ENCODE measurements at places on chromosomes 5 and 9. TPM values are rescaled to one million over a fixed set of nuclear protein-coding genes. Genes with fewer than 3 reads are reported as not detected.
A peak's percentile ranks its signal among the peaks of the same experiment; 100 is the strongest.

GRCh38 chr9:127218818-127219217, 45.8 kb upstream of the GARNL3 start:
- no peak overlapping the region for H3K27ac ChIP-seq
- no peak for DNase-seq
- H3K4me3 ChIP-seq, result no peak overlapping the region
- peaks cover 19% of the 10 kb centered on the region for H3K4me1 ChIP-seq
- no peaks in the 10 kb centered on the region for H3K36me3 ChIP-seq
- peaks cover 3% of the 10 kb centered on the region for H3K27me3 ChIP-seq

The TAS2R1 gene
- total RNA-seq, result not detected

DNA sequence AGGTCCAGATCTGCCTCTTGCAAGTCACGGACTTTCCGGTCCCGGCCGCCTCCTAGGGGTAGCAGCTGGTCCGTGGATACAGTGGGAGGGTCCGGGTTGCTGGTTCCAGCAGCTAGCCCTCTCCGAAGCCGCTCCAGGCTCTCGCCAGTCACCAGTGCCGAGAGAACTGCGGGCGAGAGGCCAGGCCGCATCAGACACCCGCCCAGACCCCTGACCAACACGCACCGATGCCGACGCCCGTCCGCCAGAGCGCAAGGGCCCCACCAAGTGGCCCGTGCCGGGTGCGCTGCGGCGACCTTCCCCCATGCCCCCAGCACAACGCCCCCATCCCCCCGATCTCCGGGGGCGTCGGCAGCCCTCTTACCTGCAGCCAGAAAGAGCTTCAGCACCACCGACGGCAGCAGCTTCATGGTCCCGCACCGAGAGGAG, 470 bp downstream of the HBEGF start:
- H3K27me3 ChIP-seq, result peaks cover 5% of the 10 kb centered on the region
- H3K4me3 ChIP-seq, result peak overlapping the region; percentile 75
- H3K27ac ChIP-seq, result no peak overlapping the region
- H3K4me1 ChIP-seq, result peaks cover 44% of the 10 kb centered on the region
- peak; percentile 23 for DNase-seq

DNA sequence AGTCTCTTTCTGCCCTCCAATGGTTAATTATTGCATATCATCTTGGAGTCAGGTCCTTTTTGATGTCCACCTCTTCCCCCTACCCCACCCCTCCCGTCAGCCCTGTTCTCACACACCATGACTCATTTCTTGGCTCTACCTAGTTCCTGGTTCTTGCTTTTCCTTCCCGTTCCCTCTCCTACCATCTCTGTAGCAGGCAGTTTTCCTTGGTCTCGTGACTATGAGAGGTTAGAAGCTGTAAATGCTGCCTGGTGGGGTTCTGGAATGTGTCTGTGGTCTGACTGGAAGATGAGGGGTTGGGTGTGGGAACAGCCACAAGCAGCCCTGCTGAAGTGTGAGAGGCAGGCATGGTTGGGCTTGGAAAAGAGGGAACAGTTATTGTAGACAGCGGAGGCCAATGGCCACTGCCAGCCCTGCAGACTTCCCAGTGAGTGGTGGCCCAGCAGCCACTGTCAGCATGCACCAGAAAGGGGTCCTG, 18.2 kb downstream of the SLC22A5 start:
- no peak overlapping the region for H3K27ac ChIP-seq
- no peak for DNase-seq
- peaks cover 44% of the 10 kb centered on the region for H3K4me1 ChIP-seq
- peaks cover 2% of the 10 kb centered on the region for H3K36me3 ChIP-seq

GRCh38 chr5:146641941-146642340, 126.0 kb upstream of the GPR151 start:
- no peaks in the 10 kb centered on the region for H3K4me1 ChIP-seq
- no peaks in the 10 kb centered on the region for H3K36me3 ChIP-seq
- H3K4me3 ChIP-seq, result no peak overlapping the region
- DNase-seq, result no peak

GRCh38 chr5:73213566-73213998, 40.6 kb downstream of the TMEM174 start:
- peaks cover 88% of the 10 kb centered on the region for H3K27me3 ChIP-seq

DNA sequence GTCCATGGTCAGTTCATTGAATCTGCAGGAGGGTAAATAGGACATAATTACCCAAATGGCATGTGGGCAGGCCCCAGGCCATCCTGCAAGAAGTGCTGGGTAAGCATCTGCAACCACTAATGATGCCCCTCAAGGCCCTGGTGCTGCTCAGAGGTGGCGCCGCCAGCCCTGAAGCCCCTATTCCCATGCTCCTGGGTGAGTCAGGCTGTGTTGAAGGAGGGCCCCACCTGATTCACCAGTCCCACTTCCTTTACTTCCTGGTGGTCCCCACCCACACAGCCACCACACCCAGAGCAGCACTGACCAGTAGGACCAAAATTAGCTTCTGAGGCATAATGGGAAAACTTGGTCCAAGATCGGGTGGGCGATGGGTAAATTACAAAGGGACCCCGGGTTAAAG, 120.4 kb upstream of the SPRY4 start:
- DNase-seq, result no peak
- no peaks in the 10 kb centered on the region for H3K36me3 ChIP-seq
- peaks cover 2% of the 10 kb centered on the region for H3K27me3 ChIP-seq
- no peak overlapping the region for H3K27ac ChIP-seq
- H3K4me3 ChIP-seq, result no peak overlapping the region
- peaks cover 16% of the 10 kb centered on the region for H3K4me1 ChIP-seq

DNA sequence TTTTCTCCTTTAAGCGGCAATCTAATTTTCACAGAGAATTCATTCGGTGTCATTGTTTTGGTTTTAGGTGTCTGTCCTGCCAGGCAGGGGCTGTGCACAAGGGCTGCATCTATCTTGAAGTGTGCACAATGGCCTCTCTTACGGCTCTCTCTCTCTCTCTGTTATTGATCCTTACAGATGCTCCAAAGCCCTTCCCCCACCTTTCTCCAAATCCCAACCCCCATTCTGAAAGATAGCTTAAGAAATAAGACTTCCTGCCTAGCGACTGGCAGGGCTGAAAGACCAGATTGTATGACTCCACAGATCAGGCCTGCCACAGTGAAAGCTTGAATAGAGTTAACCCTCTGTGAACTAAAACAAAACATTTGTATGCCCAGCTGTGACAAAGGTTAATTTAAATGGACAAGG, 86.5 kb upstream of the NR5A1 start:
- peaks cover 20% of the 10 kb centered on the region for H3K27me3 ChIP-seq
- H3K36me3 ChIP-seq, result no peaks in the 10 kb centered on the region
- H3K4me3 ChIP-seq, result no peak overlapping the region
- DNase-seq, result no peak
- no peak overlapping the region for H3K27ac ChIP-seq
- H3K4me1 ChIP-seq, result no peaks in the 10 kb centered on the region

- no peaks in the 10 kb centered on the region for H3K27me3 ChIP-seq
- no peak overlapping the region for H3K27ac ChIP-seq
- no peak for DNase-seq
- H3K4me3 ChIP-seq, result no peak overlapping the region
Observed at GRCh38 chr5:126674145-126674544, 73.4 kb downstream of the PHAX start.

DNA sequence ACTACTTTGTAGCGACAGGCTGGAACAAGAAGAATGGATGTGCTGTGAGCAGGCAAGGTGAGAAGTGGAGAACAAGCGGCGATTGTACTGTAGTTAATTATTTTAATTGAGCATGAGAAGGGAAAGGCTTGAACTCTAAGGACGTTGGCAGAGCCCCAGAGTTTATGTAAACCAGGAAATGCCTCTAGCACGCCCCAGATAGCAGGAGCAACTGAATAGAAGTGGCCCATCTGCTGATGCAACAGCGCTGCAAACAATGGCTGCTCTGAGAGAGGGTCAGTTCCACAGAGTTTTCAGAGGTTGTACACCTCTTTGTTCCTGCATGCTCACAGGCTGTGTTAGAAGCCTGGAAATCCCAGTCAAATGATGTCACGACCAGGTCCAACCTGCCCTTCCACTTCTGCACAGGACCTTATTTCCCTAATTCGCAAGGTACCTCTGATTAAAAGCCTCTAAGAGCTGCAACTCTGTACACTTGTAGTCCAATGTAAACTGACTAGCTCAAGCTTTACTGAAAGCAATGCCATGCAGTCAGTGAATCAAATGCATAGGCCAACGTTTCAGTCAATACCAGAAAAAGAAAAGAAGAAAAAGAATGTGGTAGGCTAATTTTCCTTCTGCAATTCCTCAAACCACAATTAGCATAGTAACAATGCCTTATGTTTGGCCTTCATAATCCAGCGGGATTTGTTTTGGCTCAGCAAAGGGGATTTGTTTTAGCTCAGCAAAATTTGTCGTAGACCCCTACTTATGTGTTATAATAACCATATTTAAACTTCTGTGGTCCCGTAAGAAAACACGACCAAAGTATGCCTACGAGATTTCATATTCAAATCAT, 119.6 kb upstream of the RETREG1 start:
- H3K27me3 ChIP-seq, result peaks cover 21% of the 10 kb centered on the region
- no peak overlapping the region for H3K27ac ChIP-seq

- no peak overlapping the region for H3K27ac ChIP-seq
- no peaks in the 10 kb centered on the region for H3K36me3 ChIP-seq
- peaks cover 2% of the 10 kb centered on the region for H3K27me3 ChIP-seq
- no peak for DNase-seq
- H3K4me1 ChIP-seq, result peaks cover 4% of the 10 kb centered on the region
Observed at GRCh38 chr9:107219486-107220077, 63.5 kb upstream of the RAD23B start.

The DBN1 gene
- total RNA-seq, result 22.4 TPM

DNA sequence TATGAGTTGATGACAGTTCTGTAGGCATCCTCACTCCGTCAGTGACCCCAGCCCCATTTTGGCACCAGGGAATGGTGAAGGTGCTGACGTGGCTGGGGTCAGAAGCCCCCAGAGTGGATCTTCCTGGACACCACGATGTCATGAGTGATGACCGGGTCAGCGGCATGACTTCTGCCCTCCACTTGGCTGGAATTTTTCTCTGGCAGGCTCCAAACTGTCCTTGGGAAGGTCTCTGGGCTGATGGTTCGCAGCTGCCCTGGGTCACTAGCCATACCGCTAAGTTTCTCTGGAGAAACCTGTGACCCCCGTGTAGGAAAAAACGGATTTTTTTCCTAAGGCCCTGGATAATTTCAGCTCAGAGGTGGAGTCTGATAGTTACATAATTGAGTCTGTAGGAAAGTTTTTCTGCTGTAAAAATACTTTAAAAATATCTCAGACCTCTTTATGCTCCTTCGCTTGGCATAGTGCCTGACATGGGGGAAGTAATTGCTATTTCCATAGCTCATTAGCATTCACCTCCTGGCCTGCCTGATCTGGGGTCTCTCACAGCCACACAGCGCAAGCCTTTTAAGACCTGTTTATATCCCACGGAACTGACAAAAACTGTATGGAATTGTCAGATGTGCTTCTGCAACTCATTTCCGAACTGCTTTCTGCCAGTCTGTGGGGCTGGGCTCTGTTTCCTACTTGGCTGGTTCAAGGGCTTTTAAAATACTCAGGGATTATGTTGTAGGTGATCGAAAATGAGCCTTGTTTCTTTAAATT, 69.2 kb downstream of the ANGPTL2 start:
- peaks cover 1% of the 10 kb centered on the region for H3K36me3 ChIP-seq
- DNase-seq, result no peak
- no peak overlapping the region for H3K4me3 ChIP-seq
- H3K4me1 ChIP-seq, result peaks cover 12% of the 10 kb centered on the region

DNA sequence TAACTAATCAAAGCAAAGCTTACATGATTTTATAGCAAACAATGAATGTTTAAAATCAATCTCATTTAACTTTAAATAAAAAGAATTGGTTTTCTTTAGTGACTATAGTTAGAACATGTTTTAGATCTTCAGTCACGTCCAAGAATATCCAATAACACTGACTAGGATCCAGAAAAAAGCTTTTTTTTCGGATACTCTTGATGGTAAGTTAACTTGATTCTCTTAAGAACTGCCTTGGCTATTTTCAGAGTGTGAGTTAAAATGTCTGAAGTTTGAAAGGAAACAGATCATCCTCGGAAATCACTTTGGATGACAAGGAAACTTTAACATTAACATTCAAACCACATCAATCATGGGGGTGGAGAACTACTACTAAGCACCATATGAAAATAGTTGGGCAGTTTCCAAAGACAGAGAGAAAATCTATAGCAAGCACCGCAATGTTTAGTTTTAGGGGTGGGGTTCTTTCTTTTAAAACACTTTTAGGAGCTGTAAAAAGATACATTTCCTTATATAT, 83.7 kb upstream of the SLC27A6 start:
- H3K27ac ChIP-seq, result no peak overlapping the region
- DNase-seq, result no peak
- no peak overlapping the region for H3K4me3 ChIP-seq
- H3K36me3 ChIP-seq, result no peaks in the 10 kb centered on the region
- peaks cover 3% of the 10 kb centered on the region for H3K27me3 ChIP-seq

DNA sequence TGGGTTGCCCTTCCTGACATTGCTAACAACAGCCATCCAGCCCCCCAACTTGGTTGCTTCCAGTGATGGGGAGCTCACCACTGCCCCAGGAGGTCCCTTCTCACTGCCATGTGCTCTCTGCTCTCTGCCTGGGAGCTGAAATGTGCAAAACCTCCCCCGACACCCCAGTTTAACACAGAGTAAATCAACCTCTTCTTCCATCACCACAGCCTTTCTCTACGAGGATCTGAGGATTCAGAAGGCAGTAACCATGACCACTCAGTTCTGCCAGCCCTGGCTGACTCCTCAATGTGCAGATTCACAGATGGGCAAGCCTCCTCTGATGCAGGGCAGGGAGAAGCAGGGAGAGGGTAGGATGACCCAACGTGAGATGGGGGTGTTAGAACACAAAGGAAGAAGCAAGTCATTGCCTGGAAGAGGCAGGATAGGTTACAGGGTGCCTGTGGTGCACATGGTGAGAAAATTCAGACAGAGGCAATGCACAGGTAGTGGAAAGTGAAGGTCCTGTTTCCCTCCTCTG, 185.0 kb downstream of the DAB2IP start:
- no peak overlapping the region for H3K27ac ChIP-seq
- peaks cover 14% of the 10 kb centered on the region for H3K4me1 ChIP-seq
- no peaks in the 10 kb centered on the region for H3K36me3 ChIP-seq
- DNase-seq, result no peak
- H3K4me3 ChIP-seq, result no peak overlapping the region
- H3K27me3 ChIP-seq, result peaks cover 3% of the 10 kb centered on the region

- DNase-seq, result peak; percentile 7
- H3K27ac ChIP-seq, result no peak overlapping the region
- no peak overlapping the region for H3K4me3 ChIP-seq
- no peaks in the 10 kb centered on the region for H3K27me3 ChIP-seq
- peaks cover 1% of the 10 kb centered on the region for H3K36me3 ChIP-seq
- H3K4me1 ChIP-seq, result peaks cover 37% of the 10 kb centered on the region
Observed at GRCh38 chr5:100828071-100828897, 74.8 kb downstream of the ST8SIA4 start.

The ZNF879 gene
- 1.8 TPM for total RNA-seq

DNA sequence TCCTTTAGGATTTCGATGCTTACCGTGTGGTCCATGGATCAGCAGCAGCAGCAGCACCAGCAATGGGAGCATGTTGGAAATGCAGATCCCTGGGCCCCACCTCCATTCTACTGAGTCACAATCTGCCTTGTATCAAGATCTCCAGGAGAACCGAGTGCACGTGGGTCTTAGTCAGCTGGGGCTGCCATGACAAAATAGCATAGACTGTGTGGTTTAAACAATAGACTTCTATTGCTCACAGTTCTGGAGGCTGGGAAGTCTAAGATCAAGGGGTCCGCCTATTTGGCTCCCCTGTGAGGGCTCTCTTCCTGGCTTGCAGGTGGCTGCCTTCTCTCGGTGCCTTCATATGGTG, 1.3 kb upstream of the PROP1 start:
- peaks cover 16% of the 10 kb centered on the region for H3K27me3 ChIP-seq
- no peak for DNase-seq
- H3K36me3 ChIP-seq, result no peaks in the 10 kb centered on the region
- H3K4me3 ChIP-seq, result no peak overlapping the region

Measured in activated naive CD4-positive, alpha-beta T cell treated with anti-CD3 and anti-CD28 coated beads for 36 hours (primary cell).